ENCODE measurements at places on chromosomes 3 and 15.

DNA sequence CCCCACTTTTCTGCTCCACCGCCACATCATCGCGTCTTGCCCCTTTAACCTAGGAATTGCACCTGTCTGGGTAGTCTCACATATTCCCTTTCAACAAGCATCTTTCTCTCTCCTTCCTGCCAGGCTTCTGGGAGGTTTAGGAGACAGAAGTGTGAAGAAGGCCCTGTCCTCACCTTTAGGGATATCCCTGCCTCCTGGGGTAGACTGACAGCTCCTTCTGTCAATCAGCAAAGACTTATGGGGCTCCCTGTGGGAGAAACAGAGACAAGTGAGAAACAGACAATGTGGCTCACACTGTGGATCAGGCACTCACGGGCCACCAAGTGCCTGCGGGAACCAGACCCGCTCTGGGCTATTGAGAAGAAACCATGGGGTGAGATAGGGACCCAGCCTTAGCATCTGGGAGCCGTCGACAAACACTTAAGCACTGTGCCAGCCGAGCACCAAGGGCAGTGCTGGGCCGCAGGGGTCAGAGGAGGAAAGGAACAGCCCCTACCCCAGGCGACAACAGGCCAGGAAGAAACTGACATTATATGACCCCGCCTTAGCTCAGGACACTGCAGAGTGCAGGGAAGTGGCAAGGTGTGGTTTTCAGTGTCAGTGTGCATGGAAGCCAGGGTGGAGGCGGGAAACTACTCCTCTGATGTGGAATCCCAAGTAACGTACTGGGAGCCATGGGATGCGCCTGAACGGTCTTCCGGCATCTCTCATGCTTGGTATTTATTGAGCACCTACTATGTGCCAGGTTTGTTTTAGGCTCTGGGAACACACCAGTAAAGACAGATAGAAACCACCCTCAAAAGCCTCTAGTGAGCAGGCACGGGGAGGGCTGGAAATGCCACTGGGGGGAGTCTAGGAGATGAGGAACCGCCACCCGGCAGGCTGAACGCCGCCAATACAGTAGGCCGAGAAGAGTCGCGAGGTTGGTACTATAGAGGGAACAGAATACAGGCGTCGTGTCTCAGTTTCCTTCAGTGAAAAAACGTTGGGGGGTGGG, 1.8 kb downstream of the EFCC1 start:
- DNase-seq = no peak

DNA sequence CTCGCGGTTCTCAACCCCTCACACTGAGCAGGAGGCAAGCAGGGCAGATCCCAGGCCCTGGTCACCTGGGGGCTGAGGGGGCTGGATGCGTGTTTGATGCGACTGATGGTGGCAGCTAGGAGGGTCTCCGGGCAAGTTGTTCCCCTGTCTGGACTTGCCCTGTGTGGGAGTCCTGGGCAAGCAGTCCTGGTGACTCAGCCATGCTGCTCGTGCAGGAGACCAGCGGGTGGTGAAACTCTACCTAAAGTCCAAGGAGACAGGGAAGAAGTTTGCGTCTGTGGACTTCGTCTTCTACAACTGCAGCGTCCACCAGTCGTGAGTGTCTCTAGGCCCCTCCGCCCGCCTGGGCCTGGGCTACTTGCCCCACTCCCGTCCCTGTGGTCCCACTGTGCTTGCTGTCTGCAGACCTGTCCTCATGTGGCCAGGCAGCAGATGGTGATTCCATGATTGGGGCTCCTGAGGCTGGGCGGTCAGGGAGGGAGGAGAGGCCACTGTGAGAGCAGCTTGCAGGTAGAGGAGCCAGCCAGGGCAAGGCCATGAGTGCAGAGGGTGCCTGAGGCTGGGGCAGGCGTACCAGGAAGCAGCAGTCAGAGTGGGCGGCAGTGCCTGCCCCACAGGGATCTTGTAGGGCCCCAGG, 23.1 kb downstream of the PLXNA1 start:
- peak; percentile 18 for DNase-seq

- DNase-seq = no peak
Observed at GRCh38 chr15:91885714-91886270, 32.3 kb downstream of the SLCO3A1 start.

DNA sequence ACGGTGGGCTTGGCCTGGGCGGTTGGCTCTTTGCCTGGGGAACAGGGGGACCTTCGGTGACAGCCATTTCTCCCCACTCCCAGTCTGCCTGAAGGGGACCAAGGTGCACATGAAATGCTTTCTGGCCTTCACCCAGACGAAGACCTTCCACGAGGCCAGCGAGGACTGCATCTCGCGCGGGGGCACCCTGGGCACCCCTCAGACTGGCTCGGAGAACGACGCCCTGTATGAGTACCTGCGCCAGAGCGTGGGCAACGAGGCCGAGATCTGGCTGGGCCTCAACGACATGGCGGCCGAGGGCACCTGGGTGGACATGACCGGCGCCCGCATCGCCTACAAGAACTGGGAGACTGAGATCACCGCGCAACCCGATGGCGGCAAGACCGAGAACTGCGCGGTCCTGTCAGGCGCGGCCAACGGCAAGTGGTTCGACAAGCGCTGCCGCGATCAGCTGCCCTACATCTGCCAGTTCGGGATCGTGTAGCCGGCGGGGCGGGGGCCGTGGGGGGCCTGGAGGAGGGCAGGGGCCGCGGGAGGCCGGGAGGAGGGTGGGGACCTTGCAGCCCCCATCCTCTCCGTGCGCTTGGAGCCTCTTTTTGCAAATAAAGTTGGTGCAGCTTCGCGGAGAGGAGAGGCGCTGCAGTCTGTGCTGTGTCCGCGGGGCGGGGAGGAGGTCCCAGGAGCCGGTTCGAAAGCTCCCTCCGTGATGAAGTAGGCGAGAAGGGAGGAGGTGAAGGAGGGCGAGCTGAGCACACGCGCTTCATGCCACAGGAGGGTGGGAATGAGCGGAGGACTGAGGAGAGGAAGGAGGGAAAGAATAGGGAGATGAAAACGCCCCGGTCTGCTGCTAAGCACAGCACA, 9.6 kb downstream of the CLEC3B start:
- no peak for DNase-seq

GRCh38 chr15:42919308-42919707, 1.3 kb downstream of the TTBK2 start:
- DNase-seq = no peak

- no peak for DNase-seq
Observed at GRCh38 chr15:51917493-51917892, 54.1 kb downstream of the LEO1 start.

DNA sequence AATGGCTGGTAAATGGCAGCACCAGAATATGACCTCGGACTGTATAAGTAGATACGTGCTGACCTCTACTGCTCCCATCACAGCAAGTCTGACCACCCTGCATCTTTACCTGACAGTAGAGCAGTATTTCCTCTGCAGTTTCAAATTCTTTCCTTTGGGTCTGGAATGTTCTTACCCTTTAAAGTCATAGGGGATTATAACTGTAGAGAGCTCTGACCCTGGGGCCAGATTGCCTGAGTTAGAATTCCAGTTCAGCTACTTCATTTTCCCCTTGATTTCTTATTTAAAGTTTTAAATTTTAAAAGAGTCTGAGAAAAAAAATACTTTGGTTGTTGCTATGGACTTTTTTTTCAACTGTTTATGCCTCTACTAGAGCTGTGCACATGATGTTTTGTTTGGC, 237.7 kb downstream of the NR1D2 start:
- no peak for DNase-seq

DNA sequence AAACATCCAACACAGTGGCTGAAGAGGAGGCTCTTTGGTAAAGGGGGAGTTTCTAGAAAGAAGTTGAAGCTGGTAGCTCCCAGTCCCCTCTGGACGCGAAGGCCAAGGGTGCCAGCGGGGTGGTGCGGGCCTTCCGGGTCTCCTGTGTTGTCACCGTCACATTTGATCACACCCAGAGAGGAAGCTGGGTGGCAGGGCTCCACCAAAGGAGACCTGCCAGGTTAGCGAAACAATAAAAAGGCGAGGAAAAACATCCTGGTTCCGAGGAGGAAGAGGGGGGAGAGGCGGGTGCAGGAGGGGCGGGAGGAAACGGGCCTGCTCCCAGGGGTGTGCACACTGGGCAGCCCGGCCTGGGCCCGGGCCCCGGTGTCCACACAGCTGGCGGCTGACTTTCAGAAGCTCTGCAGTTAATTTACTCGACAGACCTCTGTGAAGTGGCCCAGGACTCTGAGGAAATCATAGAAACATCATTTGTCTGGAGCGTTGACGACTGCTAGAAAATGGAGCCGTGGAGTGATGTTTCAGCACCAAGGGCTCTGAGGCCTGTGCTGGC, 12.1 kb downstream of the HEG1 start:
- no peak for DNase-seq

DNA sequence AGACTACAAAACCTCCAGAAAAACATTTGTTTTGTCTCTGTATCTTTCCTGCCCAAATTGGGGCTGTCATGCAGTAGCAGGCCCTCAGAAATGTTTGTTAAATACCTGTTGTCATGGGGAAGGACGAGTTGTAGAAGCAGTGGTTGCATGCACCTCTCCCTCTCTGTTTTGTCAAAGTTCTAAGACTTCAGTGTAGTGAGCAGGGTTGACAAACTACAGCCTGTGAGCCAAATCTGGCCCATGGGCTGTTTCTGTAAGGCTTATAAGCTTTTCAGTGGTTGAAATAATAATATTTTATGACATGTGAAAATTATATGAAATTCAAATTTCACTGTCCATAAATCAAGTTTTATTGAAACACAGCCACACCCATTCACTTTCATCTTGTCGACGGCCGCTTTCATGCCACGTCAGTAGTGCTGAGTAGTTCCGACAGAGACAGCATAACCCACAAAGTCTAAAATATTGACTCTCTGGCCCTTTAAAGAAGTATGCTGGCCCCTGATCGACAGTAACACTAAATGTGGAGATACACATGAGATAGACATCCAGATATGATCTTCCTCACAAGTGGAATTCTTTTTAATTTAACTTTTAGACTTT, 102.9 kb downstream of the PDZRN3 start:
- no peak for DNase-seq

Data from brain microvascular endothelial cell (primary cell).